ENCODE measurements at places on chromosomes 6 and 20. TPM values are rescaled to one million over a fixed set of nuclear protein-coding genes. Genes with fewer than 3 reads are reported as not detected.

LRRC73 gene
- total RNA-seq = 0.88 TPM

RALGAPB gene
- 15.8 TPM for total RNA-seq

DIDO1 gene
- total RNA-seq = 20.3 TPM

PRKN gene
- total RNA-seq = 0.16 TPM

C20orf204 gene
- 0.33 TPM for total RNA-seq

SSTR4 gene
- total RNA-seq = 0.12 TPM

MCCD1 gene
- not detected for total RNA-seq

BIRC7 gene
- total RNA-seq = 1.7 TPM

OCSTAMP gene
- not detected for total RNA-seq

ZCCHC3 gene
- 19.2 TPM for total RNA-seq

TCP11 gene
- total RNA-seq = not detected

SMIM26 gene
- total RNA-seq = 127 TPM

PRDM13 gene
- 0.84 TPM for total RNA-seq

RIN2 gene
- 23.4 TPM for total RNA-seq

ZBTB46 gene
- 0.86 TPM for total RNA-seq

ADGRF5 gene
- not detected for total RNA-seq

SPATA25 gene
- total RNA-seq = 0.71 TPM

BPIFB2 gene
- total RNA-seq = not detected

RAB44 gene
- total RNA-seq = 0.03 TPM

MUC22 gene
- total RNA-seq = not detected

PRR18 gene
- total RNA-seq = 0.11 TPM

POU5F1 gene
- total RNA-seq = 9.5 TPM

CDH26 gene
- not detected for total RNA-seq

C20orf202 gene
- total RNA-seq = not detected

SLC22A23 gene
- 10.7 TPM for total RNA-seq

GNL1 gene
- 35.3 TPM for total RNA-seq

RBM24 gene
- total RNA-seq = 9.3 TPM

ELOVL4 gene
- 1.5 TPM for total RNA-seq

PGC gene
- total RNA-seq = not detected

IPCEF1 gene
- 0.03 TPM for total RNA-seq

FABP7 gene
- total RNA-seq = not detected

CALHM4 gene
- not detected for total RNA-seq

BFSP1 gene
- total RNA-seq = 4.0 TPM

EMILIN3 gene
- total RNA-seq = 0.39 TPM

PRICKLE4 gene
- 0.81 TPM for total RNA-seq

WFDC2 gene
- not detected for total RNA-seq

SDCBP2 gene
- total RNA-seq = 1.5 TPM

PACRG gene
- total RNA-seq = not detected

ADRM1 gene
- total RNA-seq = 156 TPM

BPIFB4 gene
- total RNA-seq = not detected

SPDEF gene
- 1.2 TPM for total RNA-seq

PDE7B gene
- 0.83 TPM for total RNA-seq

ACTL10 gene
- not detected for total RNA-seq

CENPW gene
- 43.8 TPM for total RNA-seq

ELOVL5 gene
- total RNA-seq = 59.6 TPM

ARHGAP40 gene
- not detected for total RNA-seq

TAAR9 gene
- not detected for total RNA-seq

TNF gene
- total RNA-seq = not detected

SLC12A5 gene
- total RNA-seq = 14.0 TPM

CYP21A2 gene
- not detected for total RNA-seq

ULBP2 gene
- 3.6 TPM for total RNA-seq

SOX4 gene
- total RNA-seq = 9.2 TPM

RSPH9 gene
- total RNA-seq = 0.27 TPM

SULF2 gene
- 22.8 TPM for total RNA-seq

PXDC1 gene
- total RNA-seq = 18.4 TPM

BHLHE23 gene
- total RNA-seq = not detected
